ENCODE measurements at places on chromosomes 3 and 15.

DNA sequence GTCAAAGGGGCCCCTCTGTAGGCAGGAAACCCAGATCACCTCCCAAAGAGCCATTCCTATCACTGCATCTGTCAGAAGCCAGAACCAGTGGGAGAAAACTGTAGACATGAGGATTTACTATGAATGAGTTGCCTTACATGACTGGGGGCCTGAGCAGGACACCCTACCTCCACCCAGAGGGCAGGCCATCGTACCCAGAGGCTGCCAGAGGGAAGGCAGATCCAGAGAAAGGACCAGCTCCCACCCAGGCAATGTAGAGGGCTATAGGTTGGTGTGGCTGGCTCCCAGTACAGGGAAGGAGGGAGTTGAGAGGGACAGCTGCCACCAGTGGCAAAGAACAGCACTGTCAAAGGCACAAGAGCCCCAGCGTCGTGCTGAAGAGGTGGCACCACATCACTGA lies 233.2 kb downstream of the OCA2 start:
- DNase-seq, result no peak

- no peak for DNase-seq
Measured at GRCh38 chr15:69751147-69751546, 298.5 kb downstream of the RPLP1 start.

- no peak for DNase-seq
Measured at GRCh38 chr3:113409676-113410075, 31.6 kb downstream of the CFAP44 start.

- DNase-seq, result peak; percentile 95
Measured at GRCh38 chr3:39216176-39216790, 23.9 kb upstream of the XIRP1 start.

Data from RPMI8226 (cell line).